ENCODE measurements at places on chromosomes 11 and 22.

- no peak for DNase-seq
Measured at GRCh38 chr11:102800767-102801166, 2.8 kb upstream of the MMP1 start.

GRCh38 chr11:2510626-2511402 lies 66.0 kb downstream of the KCNQ1 start:
- no peak for DNase-seq

GRCh38 chr11:1998290-1998689 lies 648 bp upstream of the H19 start:
- DNase-seq, result no peak

DNA sequence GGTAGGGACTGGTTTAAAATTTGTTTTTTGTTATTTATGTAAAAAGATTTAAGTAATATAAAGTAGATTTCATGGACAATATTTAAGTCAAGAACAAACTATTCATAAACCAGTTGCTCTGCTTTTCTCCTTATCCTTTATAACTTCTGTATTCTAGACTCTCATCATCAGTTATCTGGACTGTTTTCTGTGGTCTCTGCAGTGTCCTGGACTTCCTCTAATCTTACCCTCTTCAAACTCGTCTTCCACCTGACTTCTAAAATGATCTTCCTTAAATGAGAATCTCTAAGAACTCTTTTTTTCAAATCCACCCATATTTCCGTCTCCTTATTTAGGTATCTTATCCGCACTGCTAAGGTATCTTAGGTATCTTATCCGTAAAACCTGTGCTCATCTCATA lies 8.1 kb downstream of the RRM1 start:
- no peak for DNase-seq

DNA sequence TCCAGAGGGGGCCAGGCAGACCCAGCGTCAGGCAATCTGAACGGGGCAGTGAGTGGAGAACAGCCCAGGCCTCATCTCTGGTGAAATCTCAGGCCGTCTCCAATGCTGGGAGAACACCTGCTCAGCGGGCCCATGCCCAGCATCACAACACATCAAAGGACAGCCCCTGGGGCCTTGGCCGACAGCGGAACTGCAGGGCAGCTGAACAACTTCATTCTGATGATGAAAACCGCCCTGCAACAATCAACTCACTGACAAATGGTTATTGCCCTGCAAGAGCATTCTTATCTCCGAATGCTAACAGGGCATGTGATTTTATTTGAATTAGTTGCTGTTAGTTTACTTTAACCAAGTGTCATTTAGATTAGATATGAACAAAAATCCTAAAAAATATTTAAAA lies 14.6 kb downstream of the CELSR1 start:
- no peak for DNase-seq

DNA sequence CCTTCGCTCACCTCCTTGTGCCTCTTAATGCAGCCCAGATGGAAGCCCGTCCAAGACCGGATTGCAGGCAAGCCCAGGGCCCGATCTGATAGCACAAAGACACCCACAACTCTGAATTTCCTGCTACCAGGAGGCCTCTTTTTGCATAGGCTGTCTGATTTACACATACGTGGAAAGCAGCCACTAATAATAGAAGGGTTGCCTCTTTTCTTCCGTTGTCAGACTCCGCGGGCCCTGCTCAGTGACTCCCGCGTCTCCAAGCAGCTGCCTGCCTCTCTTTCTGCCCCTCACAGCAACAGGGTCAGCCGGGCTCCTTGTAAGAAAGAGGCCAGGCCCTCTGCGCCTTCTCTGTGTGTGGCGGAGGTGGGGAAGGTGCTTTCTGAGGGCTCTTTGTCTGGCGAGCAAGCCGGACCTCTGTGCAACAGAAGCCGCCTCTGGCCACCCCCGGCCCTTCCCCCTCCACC lies 26.7 kb downstream of the FLI1 start:
- DNase-seq, result no peak

- no peak for DNase-seq
Measured at GRCh38 chr11:21769188-21769587, 423.7 kb upstream of the ANO5 start.

- no peak for DNase-seq
Measured at GRCh38 chr22:32615874-32616564, 141.4 kb downstream of the FBXO7 start.

GRCh38 chr22:33296941-33297340 lies 238.8 kb upstream of the SYN3 start:
- no peak for DNase-seq

Data from NCI-H748 treated with DMSO at 0.1 percent for 48 hours (cell line).